ENCODE measurements at places on chromosomes 1 and 21.

- DNase-seq, result peak; percentile 93
Measured at GRCh38 chr1:2311184-2312032, 79.9 kb downstream of the MORN1 start.

DNA sequence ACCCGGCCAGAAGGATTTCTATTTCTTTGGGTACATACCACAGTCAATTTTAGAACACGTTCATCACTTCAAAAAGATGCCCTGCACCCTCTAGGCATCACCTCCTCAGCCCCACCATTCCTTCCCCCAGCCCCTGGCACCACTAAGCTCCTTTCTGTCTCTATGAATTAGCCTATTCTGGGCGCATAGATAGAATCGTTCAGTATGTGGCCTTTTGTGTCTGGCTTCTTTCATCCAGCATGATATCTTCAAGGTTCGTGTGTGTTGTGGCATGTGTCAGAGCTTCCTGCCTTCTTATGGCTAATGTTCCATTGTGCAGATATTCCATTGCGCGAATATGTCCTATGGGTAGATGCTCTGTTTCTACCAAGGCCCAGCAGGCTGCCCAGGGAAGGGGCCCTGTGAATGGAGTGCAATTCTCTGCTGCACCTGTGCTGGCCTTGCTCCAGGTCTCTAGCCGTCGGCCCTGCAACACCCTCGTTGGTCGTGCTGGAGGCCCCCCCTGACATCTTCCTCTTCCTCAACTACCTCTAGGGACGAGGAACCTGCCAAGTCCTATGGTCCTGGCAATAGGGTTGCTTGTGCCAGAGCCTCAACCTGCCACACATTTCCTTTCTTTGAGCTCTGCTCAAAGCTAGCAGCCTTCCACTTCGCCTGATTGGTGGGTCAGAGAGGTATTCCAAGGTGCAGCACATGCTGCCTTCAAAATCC, 113.5 kb downstream of the RIPK4 start:
- no peak for DNase-seq

GRCh38 chr1:53681351-53681976, 57.5 kb downstream of the GLIS1 start:
- no peak for DNase-seq

- DNase-seq, result no peak
Measured at GRCh38 chr1:228405200-228405978, 1.2 kb downstream of the TRIM11 start.

DNA sequence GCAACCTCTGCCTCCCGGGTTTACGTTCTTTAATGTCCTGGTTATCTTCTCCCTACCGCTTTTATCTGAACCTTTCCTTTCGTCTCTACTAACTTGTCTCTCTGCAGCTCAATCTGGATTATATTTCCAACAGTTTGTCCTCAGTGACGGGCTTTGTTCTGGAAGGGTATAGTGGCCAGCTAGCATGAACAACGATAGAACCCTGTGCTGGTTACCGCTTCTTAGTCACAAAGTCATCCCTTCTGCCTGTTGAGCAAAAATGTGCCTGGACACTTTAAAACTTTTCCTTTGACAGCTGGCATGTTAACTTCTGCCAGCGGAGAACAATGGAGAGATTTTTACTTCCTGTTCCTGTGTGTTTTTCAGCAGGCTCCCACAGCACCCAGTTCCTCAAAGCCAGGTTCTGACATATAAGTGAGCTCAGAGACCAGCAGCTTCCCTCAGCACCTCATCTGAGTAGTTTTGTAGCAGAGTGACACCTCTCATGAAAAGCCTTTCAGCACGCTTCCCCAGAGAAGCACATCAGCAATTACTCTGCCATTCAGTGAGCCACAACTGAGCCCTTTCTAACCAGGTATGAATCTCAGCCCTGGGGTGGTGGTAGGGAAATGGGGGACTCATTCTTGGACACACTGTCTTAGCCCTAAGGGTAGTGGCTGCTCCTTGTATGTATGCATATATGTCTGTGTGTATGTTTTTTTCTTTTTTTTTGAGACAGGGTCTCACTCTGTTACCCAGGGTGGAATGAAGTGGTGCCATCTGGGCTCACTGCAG, 23.6 kb upstream of the CCDC17 start:
- no peak for DNase-seq

- DNase-seq, result no peak
Measured at GRCh38 chr21:41695513-41695912, 71.3 kb downstream of the RIPK4 start.

DNA sequence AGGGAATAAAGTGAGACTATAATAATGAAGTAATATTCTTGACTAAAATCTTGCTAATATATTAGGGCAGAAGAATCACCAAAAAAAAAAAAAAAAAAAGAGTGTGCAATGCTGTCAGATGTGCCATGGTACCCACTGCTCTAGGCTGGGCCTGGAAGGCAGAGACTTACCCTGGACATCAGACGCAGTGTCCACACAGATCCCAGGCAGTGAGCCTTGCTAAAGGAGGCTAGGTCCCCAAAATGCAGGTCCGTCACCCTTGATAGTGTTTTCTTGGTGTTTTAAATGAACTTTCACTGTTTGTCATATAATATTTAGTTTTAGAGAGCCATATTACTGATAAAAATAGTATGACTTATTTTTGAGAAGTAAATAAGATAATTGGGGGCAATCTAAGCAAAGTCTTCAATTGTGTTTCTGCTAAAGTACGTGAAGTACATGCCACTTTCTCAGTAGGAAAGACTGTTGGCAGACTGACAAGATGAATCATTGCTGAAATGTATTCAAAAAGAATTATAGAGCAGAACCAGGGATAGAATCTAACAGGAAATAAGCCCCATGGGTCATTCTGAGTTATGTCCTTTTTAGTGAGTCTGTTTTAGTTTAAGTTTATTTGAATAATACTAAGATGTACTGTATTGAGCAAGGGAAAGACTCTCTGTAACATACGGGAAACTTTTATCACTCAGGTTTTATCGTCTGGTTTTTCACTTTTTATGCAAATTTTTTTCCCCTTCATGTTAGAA, 74.6 kb upstream of the PDC start:
- DNase-seq, result no peak
